Stimulated activated memory B cell treated with anti-CD40 and anti-IgM and Interleukin-4, amounts not matched to agents 10 μg/mL and 1 μg/mL and 100 μg/mL, for 72 hours (primary cell): ENCODE measurements at places on chromosomes 16 and 17.

- ATAC-seq: no peak
Observed at GRCh38 chr17:78862073-78863023, 21.7 kb upstream of the USP36 start.

DNA sequence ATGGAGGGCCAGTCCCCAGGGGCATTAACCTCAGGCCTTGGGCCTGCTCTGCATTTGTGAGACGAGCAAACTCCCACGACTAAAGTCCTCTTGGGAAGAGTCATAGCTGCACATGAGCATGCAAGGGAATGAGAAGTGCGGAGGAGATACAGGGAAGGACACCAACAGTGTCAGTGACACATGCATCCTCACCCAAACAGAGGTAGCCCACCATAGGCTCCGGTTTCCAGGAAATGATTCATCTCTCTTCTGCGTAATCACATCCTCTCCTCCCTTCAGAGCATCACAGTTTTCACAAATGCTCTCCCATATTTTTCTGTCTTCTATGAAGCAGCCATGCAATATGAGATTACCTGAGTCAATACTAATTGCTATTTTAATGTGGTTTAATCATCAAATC is 725.7 kb upstream of the GOT2 start:
- ATAC-seq: no peak

DNA sequence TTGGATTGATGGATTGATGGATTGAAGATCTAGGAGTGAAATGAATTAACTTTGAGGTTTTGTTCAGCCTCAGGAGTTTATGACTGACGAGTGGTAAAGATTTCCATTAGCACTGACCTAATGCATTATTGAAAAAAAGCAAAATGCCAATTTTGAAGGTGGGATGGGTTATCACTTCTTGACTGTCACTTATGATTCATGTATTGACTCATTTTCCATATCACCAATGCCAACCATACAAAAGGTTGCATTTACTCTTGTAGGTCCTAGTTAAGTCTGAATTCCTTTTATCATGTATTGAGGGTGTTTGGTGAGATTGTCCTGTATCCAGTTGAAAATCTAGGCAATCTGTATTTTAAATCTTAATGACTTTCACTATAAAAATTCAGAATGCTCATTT is 57.6 kb downstream of the KNOP1 start:
- no peak for ATAC-seq

DNA sequence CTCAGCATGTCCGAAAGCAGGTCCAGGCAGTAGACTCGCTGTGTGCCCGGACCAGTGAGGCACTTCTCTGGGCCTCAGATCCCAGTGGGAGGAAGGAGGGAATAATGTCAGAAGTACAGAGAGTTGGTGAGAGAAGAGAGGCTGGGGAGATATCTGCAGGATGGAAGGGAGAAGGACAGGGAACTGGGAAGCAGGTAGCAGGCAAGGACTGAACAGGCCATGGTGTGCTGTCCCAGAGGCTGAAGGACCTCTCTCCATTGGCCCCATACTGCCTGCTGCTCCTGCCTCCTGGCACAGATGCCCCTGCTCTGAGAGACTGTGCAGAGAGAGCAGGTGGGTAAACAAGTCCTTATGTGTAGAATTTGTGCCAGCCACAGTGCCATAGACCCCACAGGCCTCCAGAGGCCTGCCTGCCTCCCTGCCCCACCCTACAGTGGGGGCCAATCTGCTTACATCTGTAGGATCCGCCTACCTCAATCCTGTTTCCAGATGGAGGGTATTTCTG is 34.2 kb upstream of the CRHR1 start:
- no peak for ATAC-seq

DNA sequence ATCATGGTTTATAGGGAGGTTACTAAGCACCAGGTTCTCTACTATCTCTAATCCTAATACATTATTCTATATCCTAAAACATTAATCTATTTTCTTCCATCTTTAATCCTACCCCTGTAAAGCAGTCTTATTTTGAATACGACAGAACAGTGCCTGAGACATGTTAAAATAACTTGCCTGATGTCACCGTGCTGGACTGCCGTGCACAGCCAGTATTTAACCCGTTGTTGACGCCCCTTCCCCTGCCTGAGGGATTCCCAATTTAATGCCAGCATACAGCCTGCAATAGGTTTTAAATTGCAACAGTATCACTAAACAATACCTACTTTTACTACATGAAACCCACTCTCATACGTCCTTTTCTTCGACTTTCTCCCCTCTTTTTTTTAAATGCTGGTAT is 133.3 kb downstream of the PARN start:
- no peak for ATAC-seq

DNA sequence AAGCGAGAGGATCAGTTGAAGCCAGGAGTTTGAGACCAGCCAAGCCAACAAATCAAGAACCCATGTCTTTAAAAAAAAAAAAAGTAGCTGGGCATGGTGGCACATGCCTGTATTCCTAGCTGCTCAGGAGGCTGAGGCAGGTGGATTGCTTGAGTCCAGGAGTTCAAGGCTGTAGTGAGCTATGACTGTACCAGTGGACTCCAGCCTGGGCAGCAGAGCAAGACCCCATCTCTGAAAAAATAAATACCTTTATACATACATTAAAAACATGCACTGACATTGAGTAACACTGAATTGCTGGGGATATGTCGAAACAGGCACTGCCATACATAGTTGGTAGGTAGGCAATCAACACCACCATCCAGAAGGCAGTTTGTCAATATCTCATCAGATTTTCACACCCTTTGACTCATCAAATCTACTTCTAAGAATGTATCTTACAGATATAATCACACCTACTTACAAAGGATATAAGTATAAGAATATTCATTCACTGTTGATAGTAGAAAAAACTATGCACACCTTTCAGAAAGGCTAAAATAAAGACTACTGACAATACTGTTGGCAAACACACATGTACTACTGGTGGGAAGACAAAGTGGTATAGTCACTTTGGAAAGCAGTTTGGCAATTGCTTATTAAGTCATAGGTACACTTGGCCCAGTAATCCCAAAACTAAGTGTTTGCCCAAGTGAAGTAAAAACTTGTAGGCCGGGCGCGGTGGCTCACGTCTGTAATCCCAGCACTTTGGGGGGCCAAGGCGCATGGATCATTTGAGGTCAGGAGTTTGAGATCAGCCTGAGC is 6.4 kb upstream of the CEP20 start:
- ATAC-seq: no peak

GRCh38 chr17:2962236-2962635 is 101.2 kb downstream of the OR1D5 start:
- no peak for ATAC-seq

DNA sequence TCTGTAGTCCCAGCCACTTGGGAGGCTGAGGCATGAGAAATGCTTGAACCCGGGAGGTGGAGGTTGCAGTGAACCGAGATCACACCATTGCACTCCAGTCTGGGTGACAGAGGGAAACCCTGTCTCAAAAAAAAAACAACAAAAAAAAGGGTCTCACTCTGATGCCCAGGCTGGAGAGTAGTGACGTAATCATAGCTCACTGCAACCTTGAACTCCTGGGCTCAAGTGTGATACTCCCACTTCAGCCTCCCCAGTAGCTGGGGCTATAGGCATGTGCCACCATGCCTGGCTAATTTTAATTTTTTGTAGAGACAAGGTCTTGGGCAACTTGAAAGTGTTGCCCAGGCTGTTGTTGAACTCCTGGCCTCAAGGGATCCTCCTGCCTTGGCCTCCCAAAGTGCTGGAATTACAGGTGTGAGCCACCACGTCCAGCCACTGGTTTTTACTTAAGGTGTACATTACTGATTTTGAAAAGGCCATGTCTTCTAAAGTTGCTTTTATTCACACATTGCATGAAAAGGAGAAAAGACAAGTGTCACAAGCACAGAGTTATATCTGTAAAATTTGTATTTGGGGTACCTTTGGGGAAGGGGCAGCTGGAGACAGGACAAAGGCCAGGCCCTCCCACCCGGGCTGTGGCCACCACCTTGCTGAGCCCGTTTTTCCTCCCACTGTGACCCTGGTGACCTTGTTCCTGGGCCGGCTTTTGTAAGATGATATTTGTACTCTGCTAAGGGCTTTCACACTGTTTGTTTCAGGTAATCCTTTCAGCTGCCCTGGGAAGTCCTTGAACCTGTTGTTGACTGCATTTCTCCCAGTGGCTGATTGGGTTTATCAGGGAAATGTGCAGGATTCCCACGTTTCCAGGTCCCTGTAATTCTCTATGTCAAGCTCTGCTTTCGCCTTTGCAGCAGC is 11.5 kb downstream of the GPT2 start:
- no peak for ATAC-seq

GRCh38 chr16:74862743-74863244 is 88.2 kb upstream of the FA2H start:
- ATAC-seq: peak; percentile 68
